ENCODE measurements at places on chromosomes 6 and 20.
A peak's percentile ranks its signal among the peaks of the same experiment; 100 is the strongest.

- DNase-seq = no peak
These were observed 109.5 kb downstream of the MYLK4 start for GRCh38 chr6:2641044-2641725.

DNA sequence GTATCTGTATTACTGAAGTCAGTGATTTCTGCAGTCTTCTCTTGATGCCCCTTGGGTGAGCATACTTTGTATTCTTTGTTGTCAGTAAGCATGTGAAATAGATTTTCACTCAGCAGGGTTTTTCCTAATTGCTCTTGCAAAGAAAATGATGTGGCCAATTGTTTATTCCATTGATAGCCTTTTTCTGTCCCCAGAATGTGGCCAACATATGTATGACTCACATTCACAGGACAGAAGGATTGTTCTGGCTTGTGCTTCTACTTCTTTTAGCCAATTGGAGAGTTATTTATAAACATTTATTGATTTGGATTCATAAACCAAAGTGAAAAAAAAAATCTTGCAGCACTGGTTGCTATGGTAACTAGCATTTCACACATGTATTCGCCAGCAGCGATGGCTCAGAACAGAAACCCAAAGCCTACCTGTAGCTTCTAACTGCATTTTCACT lies 54.4 kb upstream of the RBM24 start:
- no peak for DNase-seq

GRCh38 chr6:109491207-109491938 lies 8.4 kb upstream of the ZBTB24 start:
- no peak for DNase-seq

- no peak for DNase-seq
These were observed 71.1 kb upstream of the FOXQ1 start for GRCh38 chr6:1240766-1241318.

- no peak for DNase-seq
These were observed 647.7 kb upstream of the NRSN1 start for GRCh38 chr6:23478312-23478711.

DNA sequence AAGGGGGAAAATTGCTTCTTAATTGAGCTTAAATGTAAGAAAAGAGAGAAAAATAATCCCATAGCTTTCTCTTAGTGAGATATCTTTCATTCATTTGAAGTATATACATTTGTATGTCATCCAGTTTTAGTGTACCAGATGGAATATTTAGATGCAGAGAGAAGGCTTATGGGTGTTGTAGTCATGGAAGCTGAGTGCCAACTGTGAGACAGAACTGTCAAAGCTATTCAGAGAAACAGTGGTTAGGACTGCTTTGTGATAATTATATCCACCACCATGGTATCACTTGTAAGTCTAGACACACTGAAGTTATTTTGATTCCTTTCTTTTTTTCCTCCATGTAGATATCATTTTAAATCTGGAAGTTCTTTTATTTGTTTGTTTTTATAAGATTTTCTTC lies 524.3 kb upstream of the EPHA7 start:
- DNase-seq = no peak

DNA sequence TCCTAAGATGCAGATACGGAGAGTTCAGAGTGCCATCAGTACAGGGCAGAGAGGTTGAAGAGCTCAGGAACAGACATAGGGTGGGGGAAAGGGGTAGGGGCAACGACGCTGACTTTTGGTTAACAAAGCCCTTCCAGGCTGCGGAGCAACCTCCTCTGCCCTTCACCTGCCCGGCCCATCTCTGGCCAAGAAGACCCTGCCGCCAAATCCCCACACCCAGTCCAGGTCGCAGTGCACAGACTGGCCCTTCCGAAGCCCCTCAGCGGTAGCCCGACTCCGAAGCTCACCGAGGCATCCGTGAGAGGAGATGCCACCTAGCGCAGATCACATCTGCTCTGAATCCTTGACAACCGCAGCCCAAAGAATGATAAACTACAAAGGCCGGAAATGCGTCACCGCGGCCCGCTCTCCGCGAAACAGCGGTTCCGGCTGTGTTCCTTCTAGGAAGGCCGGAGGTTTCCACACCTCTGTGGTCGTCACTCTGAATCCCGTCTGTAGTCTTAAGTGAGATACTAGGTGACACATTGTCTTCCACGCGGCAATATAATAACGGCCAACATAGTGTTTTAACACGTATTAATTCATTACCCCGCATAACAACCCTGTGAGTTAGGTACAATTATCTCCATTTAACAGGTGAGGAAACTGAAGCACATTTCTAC lies at the start of gene ZSCAN23:
ZSCAN23 (minus strand) TSS at position 380 of the 662 bp plus-strand sequence. CDS start 7,225 bp downstream, outside the sequence.
- peak; percentile 77 for DNase-seq

DNA sequence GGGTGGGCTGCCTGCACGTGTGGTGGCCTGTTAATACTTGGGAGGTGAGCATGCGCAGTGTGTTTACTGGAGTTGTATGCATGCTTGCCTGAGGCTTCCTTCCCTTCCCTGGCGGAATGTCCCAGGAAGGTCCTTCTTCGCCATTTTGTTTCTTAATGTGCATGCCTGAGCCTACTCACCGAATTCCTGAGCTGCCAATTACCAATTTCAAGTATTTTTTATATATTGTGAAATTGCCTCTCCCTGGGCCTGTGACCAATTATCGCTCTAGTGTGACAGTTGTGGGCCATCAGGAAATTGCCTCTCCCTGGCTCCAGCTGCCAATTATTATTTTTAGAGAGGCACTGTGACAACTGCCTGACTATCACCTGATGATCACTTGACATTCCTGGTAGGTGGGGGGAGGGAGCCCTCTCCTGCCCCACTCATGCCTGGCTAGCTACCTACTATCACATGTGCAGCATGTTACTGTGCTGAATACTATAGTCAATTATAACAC lies 70.0 kb downstream of the FAM50B start:
- no peak for DNase-seq

DNA sequence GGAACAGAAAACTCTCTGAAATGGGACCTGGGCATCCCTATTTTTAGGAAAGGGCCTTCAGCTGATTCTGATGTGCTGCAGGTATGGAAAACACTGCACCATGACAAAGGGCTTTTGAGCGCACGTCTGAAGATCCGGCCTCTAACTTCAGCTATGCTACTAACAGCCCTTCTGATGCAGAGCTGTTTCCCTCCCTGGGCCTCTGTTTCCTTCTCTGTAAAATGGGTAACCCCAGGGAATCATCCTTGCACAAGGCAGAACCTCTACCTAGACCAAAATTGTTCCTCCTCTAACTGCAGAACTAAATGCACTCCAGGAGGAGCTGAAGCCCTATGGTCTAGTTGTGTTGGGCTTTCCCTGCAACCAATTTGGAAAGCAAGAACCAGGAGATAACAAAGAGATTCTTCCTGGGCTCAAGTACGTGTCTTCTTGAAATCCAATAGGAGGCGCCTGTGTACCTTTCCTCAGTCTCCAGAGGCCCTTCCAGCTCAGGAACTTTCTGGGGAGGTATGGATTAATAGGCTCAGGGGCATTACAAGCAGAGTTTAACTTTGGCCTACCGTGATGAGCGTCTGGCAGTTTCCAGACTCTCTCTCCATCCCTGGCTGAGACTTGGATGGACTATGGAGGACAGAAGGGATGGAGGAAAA lies 5.9 kb downstream of the GPX5 start:
- no peak for DNase-seq

DNA sequence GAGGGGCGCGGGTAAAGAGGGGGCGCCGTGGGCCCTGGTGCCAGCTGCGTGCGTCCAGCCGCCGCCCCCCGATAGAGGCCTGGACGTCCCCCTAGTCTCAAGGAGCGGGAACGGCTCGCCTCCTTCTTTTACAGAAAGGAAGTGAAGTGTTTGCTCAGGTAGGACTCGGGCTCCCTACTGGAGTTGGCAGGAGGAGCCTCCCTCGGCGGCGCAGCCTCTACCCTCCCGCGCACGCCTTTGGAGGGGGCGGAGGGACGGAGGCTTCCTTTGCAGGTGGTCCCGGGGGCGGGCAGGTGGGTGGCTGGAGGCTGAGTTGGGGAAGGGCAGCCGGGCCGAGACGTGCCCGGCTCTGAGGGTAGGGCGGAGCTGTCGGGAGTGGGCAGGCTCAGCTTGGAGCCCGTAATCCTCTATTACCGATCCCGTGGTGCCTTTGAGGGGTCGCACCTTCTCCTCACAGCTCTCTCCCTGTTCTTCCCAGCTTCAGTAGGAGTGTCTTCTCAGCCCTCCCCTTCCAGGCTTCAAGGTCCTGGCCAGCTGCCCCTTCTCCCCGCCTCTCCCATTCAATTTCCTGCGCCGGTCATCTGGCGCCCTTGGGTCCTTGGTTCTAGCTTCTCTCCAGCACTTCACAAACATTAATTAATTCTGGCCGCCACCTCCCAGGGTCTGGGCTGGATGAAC lies 728 bp downstream of the ITPR3 start:
- DNase-seq = peak; percentile 42

GRCh38 chr6:117739869-117740268 lies 64.6 kb downstream of the NUS1 start:
- DNase-seq = no peak

DNA sequence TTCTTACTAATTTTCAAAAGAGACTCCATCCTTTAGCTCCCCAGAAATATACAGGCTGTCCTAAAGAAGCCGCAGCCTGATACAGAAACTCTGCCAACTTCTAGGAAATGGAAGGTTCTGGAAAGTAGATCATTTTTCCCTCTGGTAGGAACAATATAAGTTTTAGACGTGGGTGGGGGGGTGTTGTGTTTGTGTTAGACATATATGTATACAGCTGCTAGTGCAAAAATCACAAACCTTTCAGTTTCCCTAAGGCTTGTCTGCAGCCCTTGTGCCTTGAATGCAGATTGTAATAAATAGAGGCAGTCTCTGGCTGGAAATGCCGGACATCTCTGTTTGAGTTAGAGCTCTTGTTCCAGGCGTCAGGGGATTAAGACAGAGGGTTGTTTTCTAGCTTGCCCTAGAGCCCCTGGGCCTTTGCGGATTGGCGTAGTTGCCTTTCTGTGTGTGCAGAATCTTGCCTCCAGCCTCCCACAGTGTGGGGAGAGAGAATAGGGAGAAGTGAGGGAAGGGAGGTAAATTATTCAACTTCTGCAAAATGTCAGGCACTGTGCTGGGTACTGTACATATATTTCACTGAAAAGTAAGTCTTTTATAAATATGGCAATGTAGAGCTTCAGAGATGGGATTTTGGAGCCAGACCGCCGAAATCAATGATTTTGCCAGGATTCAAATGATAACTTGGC lies 269.7 kb downstream of the PRL start:
- no peak for DNase-seq

- no peak for DNase-seq
These were observed 121.1 kb downstream of the GMDS start for GRCh38 chr6:2124260-2124709.

DNA sequence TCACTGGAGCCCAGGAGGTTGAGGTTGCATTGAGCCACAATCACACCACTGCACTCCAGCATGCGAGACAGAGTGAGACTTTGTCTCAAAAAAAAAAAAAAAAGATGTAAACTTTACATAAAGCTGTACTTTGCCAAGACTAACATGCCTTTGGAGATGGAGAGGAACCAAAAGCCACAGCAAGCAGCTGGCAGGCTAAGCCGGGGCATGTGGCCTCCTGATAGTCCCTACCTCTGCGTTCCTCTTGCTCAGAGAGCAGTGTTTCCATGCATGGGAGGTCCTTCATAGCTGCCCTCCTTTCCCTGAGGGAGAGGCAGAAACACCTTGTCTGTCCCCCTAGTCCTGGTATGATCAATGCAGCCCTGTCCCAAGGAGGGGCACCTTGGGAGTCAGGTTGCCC lies 35.2 kb downstream of the SPATA2 start:
- DNase-seq = no peak

DNA sequence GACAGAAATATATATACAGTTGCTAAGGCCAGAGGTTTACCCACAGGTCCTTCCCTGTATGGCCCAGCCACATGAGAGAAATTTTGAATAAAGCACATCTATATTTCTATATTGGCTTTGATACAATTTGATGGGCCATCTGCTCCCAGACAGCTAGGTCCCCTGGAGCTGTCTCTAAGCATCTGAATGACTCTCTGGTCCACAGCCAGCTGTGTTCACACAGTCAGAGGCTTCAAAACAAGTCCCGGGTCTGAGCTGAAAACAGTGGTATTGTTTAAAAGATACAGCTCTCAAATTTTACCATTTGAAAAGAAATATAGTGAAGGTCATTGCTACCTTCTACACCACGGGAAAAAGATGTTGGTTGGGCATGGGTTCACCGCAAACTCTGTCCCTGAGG lies 161.1 kb downstream of the SLC35B3 start:
- DNase-seq = no peak

- DNase-seq = no peak
These were observed 84.5 kb upstream of the RIN2 start for GRCh38 chr20:19673575-19673974.

GRCh38 chr6:41799559-41799911 lies 12.0 kb downstream of the TOMM6 start:
- DNase-seq = no peak

- no peak for DNase-seq
These were observed 185.8 kb downstream of the TTLL2 start for GRCh38 chr6:167510648-167511047.

GRCh38 chr6:87723170-87724078 lies 21.4 kb upstream of the AKIRIN2 start:
- no peak for DNase-seq

DNA sequence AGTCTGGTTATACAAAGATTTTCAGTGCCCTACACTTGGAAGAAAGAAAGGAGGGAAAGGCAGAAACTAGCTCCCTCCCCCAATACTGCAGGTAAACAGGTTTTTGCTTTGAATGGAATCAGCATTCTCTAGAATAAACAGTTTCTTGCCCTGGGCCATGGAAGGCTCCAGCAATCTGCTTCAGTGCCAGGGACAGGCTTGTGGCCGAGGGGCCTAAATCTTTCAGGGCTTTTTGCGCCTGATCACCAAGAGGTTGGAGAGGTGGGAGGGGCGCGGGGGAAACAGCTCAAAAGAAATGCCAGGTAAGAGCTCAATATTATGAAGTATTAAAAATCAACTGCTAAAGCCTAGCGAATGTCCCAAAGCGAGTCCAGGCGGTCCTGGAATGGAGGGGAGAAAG lies 23.8 kb downstream of the TFAP2B start:
- DNase-seq = no peak

- DNase-seq = no peak
These were observed 104.4 kb upstream of the LAMP5 start for GRCh38 chr20:9409981-9410380.

GRCh38 chr6:19895866-19896692 lies 58.9 kb downstream of the ID4 start:
- no peak for DNase-seq

GRCh38 chr6:139625081-139625939 lies 250.9 kb upstream of the CITED2 start:
- no peak for DNase-seq

DNA sequence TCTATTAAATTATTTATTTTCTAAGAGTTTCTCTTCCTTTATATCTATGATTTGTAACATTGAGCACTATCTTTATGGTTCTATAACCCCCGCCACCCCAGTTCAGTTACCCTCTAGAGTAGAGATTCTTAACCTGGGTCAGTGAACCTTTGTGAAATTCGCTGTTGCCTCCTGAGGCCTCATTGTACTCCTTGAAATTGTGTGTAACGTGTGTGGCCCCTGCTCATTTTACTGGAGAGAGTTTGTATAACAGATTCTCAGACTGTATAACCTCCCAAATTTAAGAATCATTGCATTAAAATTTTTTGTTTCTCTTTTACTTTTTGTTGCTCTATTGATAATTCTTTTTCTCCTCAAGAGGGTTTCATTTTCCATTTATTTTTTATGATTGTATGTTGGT lies 65.3 kb downstream of the ADGRG6 start:
- no peak for DNase-seq

All from nephron progenitor cell (in vitro differentiated cells).